Activated naive CD8-positive, alpha-beta T cell treated with anti-CD3 and anti-CD28 coated beads, Interleukin-2, amount 50 U/mL, for 24 hours (primary cell): ENCODE measurements at places on chromosomes 1 and 21.

GRCh38 chr1:38028671-38029070 lies 16.1 kb downstream of the UTP11 start:
- no peak for DNase-seq

- no peak for DNase-seq
These were observed 10.2 kb downstream of the TRIM63 start for GRCh38 chr1:26057189-26057588.

GRCh38 chr1:116290085-116290705 lies 82.8 kb upstream of the ATP1A1 start:
- no peak for DNase-seq

GRCh38 chr1:154213274-154213673 lies 7.1 kb upstream of the CFAP141 start:
- no peak for DNase-seq

DNA sequence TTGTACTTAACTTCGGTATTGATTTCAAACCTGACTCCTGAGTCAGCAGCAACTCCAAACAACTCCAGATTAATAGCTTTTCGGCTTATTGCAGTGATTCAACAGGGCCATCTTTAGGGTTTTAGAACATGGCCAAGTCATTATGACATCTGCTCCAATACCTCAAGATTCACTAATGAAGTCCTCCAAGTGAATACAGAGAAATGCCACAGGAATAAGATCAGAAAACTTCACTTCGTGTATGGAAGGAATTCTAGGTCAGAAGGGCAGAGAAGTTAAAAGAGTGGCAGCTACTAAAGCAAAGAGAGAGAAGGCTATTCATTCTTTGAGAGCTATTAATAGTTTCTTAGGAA lies 7.6 kb upstream of the C1orf116 start:
- DNase-seq: no peak

DNA sequence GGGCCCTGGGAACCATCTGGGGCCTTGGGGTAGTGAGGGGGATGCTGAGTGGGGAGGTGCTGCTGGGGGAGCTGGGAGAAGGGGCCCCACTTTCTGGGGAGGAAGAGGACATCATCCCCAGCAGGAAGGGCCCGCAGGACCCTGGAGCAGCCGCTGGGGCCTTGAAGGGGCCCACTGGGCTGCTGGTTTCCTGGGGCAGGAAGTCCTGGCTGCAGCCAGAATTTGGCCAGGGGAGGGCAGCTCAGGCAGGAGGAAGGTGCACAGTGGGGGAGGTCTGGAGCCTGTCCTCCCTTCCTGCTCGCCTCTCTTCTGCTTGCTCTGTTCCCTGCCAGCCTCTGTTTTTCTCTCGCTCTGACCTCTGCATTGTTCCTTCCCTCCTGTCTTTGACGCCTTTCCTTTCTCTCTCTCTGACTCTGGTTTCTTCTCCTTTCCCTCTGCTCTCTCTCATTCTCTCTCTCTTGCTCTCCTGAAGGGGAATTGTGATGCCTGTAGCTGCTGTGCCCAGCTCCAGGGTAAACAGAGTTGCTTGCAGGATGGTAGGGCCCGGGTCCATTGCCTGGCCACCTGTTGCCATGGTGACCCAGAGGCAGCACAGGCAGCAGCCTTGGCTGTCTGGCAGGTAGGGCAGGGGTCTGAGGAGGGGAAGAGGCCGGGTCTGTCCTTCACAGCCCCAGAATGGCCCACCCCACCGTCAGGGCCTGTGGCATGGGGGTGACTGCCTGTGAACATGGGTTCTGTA lies 23.9 kb downstream of the ACOT11 start:
- no peak for DNase-seq

DNA sequence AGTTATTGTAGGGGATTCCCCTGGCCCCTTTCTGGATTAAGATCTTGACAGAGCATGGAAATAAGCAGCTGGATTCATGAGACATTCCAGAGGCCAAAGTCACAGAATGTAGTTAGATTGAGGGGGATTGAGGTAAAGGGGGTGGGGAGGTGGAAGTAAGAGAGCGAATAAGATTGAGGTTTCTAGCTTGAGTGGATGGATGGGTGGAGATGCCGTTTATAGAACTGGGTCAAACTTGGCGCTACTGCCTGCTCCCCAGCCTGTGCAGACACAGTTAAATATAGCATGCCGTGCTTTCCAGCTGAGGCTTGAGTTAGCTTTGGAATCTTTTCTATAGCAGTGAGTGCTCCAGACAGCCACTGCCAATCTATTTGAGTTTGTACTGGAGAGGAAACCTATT lies 85.7 kb downstream of the DYRK1A start:
- DNase-seq: no peak

- DNase-seq: no peak
These were observed 584.0 kb upstream of the TMPRSS15 start for GRCh38 chr21:18987520-18988026.

DNA sequence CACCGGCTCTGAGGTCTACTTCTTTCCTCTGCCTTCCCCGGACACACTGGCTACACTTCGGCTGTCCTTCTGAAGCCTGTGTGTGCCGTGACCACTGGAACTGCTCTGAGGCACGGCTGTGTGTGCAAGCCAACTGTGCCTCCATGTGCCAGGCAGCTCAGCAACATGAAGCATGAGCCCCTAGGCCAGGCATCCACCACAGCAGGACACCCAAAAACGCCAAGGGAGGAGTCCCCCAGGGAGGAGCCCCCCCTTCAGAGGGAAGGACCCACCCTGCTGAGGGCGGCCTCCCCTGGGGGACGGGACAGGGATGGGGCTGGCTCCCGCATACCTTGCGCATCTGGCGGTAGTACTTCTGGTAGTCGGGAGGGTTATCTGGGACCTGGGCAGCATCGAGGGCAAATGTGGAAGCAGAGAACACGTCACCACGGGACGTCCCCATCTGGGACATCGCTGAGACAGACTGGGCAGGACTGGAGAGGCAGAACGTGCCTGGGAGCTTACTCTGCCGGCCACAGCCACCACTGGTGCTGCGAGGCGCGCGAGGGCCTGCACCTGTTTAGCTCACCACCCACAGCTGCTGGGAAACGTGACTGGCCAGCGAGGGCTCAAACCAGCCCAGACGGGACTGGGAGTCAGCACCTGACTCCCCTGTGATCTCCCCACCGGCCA lies 20.5 kb downstream of the LSS start:
- no peak for DNase-seq
